Stimulated activated CD8-positive, alpha-beta memory T cell treated with anti-CD3 and anti-CD28 coated beads, Interleukin-4, amount 100 ng/mL, for 4 hours (primary cell): ENCODE measurements at places on chromosomes 6 and 20.

DNA sequence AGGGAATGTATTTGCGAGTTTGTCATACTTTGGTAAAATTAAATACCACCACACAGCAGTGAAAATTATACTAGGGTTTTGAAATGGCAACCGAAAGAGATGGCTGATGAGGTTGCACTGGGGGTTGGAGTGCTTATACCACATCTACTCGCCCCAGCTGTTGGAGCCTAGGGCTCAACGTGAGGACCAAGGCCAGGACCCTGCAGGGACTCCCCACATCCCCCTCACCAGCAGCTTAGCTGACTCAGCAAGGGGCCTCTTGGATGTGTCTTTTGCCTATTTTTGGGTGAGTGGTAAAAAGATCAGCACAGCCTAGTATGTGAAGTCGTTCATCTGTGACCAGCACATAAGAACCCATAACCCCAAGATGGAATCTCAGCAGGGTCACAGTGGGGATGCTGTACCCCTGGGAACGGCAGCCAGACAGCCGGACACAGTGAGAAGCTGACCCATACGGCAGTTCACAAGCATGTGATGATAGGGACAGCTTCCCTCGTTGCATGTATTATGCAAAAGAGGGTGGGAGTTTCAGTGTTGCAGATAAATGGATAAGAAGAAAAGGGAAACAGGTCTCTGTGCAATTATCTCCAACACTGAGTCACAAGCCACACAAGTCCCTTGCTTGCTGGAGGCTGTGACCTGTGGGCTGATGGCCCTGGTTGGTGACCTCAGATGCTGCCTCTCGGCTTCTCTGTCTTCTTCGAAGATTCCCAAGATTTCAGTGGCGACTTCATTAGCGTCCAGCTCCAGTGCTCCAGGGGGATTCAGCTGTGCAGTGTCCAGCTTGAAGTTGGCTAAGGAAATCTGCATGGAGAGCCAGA, 20.9 kb upstream of the SPO11 start:
- no peak for DNase-seq

- DNase-seq = no peak
Observed at GRCh38 chr6:21996425-21997118, 300.3 kb downstream of the PRL start.

- DNase-seq = no peak
Observed at GRCh38 chr6:111788379-111789276, 84.6 kb downstream of the FYN start.

GRCh38 chr20:3740615-3741301, 8.3 kb downstream of the HSPA12B start:
- no peak for DNase-seq

DNA sequence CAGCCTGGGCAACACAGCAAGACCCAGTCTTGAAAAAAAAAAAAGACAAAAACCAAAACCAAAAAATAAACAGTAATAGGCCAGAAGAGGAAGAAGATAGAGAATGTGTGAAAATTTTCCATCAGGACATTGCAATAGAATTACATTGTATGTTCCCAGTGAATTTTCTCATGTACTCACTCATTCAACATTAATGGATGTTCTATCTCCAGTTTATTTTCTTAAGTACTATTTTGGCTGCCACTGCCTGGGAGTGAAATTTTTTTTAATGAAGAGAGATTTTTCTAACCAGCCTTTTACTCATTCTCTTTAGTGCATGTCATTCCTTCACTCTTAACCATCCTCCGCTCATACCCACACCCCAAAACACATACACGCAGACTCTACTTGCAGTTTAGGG, 282.8 kb downstream of the ALDH8A1 start:
- no peak for DNase-seq

GRCh38 chr6:16706029-16706428, 55.2 kb downstream of the ATXN1 start:
- DNase-seq = no peak

DNA sequence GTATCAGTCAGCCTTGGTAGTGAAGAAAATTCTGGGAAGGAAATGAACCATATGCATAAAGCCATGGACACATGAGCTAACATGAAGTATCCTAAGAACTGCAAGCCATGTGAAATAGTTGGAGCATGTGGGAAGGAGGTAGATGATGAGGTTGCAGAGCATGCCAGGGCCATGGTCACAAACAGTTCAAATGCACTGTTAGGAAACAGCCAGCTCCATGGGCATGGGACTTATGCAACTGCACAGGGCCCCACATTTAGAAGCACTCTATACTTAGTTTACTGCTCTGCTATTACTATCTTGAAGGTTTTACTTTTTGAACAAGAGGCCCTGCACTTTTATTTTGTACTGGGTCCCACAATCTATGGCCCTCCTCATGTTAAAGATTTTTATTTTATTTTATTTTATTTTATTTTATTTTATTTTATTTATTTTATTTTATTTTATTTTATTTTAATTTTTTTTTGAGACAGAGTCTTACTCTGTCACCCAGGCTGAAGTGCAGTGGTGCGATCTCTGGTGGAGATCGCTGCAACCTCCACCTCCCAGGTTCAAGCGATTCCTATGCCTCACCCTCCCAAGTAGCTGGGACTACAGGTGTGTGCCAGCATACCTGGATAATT, 169.1 kb downstream of the IBTK start:
- DNase-seq = no peak

DNA sequence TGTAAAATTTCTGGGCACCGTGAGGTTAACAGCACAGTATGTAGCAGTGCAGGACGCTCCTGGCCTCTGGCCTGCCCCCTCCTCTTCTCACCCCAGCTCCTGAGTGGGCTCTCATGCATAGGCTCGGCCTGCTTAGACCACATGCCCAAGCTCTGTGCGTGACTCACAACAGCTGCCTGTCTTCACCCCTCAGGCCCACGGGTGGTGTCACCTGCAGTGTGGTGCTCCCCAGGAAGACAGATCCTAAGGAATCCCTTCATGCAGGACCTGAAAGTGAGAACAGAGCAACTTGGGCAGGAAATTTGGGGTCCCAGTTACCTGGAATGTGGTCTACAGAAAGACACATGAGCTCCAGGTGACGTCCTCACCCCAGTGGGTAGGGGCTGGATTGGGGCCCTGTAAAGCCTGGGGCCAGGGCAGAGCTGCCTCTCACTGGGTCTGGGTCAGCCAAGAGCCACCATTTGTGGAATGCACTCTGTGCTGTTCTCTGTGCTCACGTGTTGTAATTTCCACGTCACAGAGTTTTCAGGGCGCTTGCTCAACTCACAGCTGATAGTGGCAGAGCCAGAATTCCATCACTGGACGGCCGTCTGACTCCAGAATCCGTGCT, 37.0 kb upstream of the PXDC1 start:
- no peak for DNase-seq

GRCh38 chr20:35144694-35145093, 2.4 kb downstream of the EDEM2 start:
- no peak for DNase-seq

DNA sequence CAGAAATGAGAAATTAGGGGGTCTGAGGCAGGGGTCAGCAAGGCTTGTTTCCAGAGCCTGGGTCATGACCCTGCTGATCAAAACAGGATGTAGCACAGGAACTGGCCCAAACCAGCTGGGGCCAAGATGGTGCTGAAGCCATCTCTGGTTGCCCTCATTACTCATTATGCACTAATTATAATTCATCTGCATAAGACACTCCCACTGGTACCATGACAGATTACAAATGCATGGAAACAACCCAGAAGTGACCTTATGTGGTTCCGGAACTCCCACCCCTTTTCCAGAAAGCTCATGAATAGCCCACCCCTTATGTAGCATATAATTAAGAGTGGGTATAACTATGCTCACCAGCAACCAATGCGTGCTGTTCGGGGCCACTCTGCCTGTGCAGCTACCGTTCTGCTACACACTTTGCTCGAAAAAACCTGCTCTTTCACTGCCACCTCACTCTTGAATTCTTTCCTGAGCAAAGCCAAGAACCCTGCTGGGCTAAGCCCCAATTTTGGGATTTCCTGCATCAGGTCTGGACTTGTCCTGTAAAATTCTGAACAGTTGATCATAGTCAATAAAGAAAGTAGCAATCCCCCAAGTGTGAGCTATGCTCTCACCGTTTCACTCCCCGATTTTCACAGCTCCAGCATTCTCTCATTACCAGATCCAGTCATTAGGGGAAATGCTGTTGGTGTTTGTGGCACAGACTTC, 122.3 kb downstream of the WDR27 start:
- no peak for DNase-seq

GRCh38 chr20:49631061-49631716, 63.3 kb upstream of the PTGIS start:
- no peak for DNase-seq

DNA sequence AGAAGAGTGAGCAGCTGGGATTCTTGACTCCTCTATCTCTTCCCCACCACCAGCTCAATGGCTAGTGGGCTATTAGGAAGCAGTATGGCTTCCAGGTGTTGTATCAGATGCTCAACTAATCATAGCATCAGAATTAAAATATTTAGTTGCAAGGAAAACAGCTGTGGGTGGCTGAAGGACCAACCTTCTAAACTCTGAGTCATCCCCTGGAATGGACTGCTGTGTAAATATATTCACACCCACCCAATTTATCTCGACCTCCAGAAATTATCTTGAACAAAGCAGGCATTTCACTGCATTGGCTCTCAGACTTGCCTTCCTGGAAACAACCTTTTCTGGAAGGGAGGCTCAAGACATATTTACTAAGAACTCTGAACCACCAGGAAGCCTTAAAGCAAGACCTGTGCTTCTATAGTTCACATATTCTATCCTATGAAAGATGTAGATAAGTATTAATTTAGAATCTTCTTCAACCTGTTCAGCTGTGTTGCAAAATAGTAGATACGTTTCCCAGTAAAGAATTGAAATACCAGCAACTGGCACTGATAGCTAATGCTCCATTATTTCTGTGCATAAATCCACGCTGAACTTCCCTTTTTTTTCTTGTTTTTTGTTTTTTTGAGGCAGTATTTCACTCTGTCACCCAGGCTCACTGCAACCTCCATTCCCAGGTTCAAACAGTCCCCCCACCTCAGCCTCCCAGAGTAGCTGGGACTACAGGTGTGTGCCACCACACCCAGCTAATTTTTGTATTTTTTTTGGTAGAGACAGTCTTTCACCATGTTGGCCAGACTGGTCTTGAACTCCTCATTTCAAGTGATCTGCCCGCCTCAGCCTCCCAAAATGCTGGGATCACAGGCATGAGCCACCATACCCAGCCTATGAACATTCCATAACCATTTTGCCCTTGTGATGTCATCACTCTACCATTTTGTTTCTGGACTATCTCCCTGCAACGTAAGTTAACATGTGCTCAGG, 56.9 kb upstream of the CD2AP start:
- no peak for DNase-seq

DNA sequence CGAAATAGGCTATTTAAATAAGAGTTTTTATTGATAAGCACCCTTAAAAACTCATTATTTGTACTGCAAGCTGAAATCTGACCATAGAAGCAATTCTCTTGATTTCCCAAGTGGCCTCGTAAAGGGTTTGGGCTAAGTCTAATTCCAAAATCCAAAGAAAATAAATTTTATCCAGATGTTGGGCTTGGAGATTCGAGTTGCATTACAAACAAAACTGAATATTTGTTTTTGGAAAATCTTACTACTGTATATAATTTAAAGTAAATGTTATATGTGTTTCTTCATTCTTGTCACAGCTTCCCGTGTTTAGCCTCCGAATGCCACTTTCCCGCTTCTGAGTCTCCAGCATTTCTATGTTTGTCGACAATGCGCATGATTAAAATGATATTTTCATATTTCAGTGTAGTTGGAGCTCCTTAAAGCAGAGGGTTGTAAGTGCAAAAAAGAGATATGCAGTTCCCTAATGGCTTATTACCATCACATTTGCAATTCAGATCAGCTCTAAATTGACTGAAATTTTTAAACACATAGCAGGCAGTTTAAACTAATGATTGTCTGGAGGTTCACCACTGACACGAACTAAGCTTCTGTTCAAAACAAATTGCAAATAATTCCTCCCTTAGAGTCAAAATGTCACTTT, 47.0 kb downstream of the PRL start:
- no peak for DNase-seq

DNA sequence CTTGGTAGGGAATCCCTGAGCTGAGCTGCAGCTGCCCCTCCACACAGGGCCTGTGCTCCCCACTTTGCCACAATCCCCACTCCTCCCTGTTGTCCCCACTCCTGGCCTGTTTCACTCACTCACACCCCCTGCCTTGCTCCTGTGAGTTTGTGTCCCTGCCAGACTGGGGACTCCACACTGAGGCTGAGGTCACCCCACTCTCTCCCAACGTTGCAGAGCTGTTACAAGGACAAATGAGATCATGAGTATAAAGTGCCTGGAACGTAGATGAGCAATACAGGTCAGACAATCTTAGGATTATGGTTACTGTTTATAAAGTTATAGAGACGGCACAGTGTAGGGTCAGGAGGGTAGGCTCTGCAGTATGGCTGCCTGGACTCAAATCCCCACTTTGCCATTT, 426.0 kb upstream of the SULF2 start:
- no peak for DNase-seq

DNA sequence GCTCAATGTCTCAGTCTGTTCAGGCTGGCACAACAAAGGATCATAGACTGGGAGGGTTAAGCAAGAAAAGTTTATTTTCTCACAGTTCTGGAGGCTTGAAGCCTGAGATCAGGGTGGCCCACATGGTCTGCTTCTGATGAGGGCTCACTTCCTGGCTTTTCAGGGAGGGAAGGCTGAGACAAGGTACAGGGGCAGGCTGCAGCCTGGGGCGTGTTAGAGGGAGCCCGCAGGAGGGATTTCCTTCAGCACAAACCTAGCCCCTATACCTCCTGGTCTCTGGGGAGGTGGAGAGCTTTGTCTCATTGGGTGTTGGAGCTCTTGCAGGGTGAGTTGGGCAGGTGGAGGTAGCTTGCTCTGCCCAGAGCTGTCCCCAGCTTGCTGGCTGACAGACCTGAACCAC, 81.1 kb upstream of the GPR6 start:
- DNase-seq = no peak

DNA sequence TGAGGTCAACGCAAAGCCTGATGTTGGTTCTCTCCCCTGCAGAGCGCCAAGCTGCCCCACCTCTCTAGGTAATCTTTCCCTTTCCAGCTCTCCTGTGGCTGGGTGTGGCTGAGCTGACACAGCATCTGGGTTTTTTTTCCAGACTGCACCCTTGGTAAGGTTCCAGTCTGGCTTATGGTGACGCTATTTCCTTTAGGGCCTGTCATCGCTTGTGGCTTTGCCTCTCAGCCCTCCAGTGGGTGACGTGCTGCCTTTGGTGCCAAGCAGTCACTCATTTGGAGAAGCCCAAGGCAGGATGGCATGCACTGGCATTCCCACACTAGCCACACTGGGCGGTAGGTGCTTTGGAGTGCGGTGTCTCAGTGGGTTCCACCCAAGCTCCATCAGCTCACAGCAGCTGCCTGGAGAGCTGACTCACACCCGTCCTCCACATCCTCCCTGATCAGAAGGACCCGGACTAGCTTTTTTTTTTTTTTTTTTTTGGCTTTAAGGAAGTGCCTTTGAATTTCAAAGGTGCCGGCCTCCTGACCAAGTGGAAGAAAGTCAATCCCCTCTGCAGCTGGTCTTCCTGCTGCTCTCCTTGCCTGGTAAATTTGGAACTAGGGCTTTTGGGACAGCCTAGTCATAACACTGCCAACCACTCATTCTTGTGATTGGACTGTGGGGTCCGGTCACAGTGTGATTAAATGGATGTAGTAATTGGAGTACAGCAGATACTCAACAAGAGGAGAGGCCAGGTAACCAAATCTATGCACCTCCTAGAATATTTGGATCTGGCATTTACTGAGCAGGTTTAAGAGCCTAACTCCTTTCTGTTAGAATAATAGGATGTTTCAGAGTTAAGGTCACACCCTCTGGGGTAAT, 153.6 kb downstream of the CD83 start:
- DNase-seq = peak; percentile 7
